ENCODE measurements at places on chromosomes 16 and 17. TPM values are rescaled to one million over a fixed set of nuclear protein-coding genes. Genes with fewer than 3 reads are reported as not detected.

LHX1 gene
- 1.1 TPM for total RNA-seq

DNA sequence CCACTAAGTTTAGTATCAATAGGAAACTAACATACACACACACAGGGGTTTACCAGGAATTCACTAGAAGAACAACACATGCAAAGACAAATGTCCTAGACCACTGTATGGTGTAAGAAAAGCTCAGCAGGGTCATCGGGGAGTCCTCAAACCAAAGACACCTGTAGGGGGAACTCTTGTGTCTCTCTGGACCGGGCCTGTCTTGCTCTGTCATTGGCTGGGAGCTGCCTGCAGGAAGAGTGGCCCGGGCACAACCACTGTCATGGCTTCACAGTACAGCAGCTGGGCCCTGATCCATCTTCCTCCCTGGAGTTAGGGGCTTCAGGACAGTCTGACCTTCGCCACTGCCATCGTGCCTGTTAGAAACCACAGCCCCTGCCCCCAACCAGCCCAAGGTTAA, 263.6 kb upstream of the DYNLRB2 start:
- no peak for DNase-seq

DNA sequence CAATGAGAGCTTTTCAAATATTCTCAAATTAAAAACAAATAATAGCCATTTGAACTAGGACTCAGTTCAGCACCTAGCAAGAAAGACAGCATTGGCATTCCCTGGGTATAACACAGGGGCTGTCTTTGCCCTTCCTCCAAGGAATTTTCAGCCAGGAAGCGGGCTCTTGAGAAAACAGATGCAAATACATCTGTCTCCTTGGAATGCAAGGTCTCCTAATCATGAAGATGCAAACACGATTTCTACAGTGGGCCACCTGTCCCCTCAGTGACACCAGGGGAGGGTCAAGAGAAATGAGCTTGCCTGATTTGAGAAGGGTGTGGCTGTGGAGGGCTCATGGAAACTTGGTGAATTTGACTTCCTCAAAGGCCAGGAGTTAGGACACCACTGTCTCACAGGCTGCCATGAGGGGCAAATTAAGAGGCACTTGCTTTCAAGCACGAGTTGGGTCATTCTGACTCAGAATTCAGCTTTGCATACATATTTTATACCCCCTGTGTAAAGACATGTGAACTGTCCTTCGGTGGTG, 24.5 kb upstream of the SUPT4H1 start:
- DNase-seq = no peak

DNA sequence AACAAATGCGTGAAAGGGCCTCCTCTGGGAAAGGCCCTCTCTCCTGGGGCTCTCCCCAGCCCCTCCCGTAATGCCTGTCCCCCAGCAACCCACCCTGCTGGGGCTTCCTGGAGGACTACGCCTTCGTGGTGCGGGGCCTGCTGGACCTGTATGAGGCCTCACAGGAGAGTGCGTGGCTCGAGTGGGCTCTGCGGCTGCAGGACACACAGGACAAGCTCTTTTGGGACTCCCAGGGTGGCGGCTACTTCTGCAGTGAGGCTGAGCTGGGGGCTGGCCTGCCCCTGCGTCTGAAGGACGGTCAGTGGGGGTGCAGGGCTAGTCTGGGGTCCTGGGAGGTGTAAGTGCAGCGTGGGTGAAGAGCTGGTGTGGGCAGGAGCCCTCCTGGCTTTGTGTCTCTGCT, 4.9 kb downstream of the SPATA20 start:
- DNase-seq = no peak

DNA sequence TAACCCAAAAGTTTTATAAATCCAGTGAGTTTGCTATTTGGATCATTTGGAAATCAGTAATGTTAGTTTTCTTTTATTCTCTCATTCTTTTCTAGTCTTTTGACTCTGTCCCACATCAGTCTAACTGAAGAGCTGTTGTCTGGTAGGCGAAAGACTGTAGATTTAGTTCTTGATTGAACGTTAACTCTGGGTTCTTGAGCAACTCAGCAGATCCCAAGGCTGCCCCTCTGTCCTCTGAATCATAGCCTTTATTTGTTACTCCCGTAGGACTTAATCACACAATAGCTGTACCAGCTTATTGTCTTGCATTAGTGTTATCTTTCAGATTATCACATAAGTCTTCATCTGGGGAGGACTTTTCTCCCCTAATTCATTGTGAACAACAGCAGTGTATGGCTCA, 119.3 kb upstream of the TOM1L1 start:
- no peak for DNase-seq

DNA sequence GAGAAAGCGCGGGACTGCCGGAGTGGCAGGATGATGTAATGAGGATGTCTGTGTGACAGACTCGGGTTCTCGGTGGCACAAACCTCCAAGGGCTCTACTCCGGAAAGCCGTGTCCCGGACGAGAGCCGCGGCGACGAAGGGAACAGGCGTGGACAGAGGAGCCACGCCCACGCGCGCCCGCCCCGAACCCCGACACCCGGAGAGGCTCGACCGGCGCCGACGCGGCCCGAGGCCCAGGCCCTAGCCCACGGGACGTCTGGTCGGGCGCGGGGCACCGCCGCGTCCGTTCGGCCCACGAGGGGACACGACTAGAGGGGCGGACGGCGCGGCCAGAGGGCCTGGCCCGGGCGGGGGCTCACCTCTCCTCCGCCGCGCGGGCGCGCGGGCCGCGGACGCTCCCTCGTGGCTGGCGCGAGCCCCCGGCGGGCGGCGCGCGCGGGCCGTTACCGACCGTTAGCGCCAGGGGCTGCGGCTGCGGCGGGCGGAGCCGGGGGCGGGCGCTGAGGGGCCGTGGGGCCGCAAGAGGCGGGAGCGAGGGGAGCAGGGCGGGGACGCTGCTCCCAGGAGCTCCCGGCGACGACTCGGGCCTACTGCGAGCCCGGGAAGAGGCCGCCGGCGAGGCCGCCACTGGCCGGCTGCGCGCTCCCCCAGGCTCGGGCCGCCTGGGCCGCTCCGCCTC, 2.1 kb upstream of the IRX5 start:
- peak; percentile 38 for DNase-seq

DNA sequence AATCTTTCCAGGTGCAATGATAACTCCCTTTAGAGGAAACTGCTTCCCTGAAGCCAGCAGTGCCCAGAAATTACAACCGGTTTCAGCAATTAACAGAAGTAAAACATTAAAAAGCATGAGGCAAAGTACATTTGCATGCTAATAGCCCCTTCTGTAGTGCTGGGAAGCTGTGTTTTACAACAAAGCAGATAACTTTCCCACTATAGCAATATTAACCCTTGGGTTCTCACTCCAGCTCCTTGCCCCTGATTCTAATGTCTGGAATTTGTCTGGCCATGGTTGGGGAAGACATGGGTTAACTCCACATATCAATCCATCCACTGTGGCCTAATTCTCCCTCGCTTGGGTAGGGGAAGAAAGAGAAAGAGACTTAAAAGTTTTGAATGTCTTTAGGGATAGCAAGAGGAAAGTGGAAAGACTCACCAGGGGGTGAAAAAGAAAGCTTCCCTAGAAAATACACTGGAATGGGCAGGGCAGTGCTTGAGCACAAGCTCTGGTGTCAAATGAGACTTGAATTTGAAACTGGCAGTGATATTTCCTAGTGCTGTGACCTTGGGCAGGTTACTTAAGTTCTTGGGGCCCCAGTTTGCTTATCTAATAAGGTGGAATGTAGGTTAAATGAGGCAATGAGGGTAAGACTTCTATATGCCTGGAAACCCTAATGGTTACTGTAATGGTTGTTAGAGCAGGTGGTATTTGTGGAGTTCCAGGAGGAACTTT, 102.0 kb downstream of the SOX9 start:
- no peak for DNase-seq

DNA sequence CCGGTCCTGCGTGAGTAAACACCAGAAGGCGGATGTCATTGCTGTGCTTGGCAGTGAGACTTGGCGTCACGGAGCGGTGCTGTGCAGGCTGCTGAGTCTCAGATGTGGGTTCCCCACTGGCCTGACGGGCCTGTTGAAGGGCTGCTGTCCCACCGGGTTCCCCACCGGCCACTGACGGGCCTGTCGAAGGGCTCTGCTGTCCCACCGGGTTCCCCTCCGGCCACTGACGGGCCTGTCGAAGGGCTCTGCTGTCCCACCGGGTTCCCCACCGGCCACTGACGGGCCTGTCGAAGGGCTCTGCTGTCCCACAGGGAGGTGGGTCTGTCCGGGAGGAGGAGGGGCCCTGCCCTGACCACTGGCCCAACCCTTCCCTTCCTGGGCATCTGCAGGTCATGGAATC, 2.8 kb downstream of the HGS start:
- DNase-seq = no peak

DNA sequence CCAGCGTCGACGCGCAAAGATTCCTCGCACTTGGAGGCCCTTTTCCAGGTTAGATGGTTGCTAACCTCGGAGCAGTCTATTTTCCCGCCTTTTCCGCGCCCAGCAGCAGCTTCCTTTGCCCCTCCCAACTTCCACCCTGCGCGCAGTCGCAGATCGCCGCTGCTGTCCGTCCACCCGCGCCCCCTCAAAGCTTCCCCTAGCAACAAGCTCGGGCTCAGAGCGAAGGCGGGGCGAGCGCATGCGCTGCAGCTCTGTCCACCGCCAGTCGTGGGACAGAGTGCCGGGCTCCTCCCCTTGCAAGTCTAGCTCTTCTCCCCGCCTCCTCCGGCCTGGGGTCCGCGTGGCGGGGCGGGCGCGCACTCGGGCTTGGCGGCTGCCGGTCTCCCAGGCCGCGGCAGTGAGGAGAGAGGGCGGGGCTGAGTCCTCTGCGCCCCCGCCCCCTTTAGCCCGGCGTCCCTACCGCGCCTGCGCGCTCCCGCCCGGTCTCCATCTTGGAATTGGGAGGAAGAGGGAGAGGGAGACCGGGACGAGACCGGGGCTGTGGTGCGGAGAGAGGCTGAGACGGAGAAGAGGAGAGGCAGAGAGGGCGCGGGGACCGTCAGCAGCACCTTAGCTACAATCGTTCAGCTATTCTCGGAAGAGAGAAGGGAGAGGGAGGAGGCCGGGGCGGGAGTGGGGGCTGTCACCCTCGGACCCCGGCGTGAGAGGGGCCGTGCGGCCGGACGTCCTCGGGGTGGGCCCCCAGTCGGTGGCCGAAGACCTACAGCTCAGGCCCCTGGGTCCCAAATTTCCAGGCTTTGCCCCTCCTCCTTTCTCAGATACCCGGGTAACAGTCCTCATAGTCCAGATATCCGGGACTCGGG, at the start of gene TAOK2:
TAOK2 (plus strand) TSS at position 485 of the 863 bp plus-strand sequence. CDS start 3,905 bp downstream, outside the sequence.
- DNase-seq = peak; percentile 99

KCNJ2 gene
- total RNA-seq = 0.47 TPM

GRCh38 chr17:42075789-42076188, 22.5 kb downstream of the ZNF385C start:
- DNase-seq = no peak

CCDC78 gene
- 7.2 TPM for total RNA-seq

KDM8 gene
- 15.6 TPM for total RNA-seq

MT2A gene
- 13.8 TPM for total RNA-seq

GRCh38 chr17:69605571-69605970, 191.1 kb downstream of the MAP2K6 start:
- DNase-seq = no peak

- no peak for DNase-seq
These were observed 7.2 kb upstream of the CD68 start for GRCh38 chr17:7572338-7572587.

TGFB1I1 gene
- 8.8 TPM for total RNA-seq

MAPT gene
- 13.0 TPM for total RNA-seq

- DNase-seq = no peak
These were observed 17.3 kb downstream of the JPH3 start for GRCh38 chr16:87619360-87620200.

TEX14 gene
- total RNA-seq = 0.48 TPM

GRCh38 chr17:73879987-73880386, 235.7 kb upstream of the SDK2 start:
- no peak for DNase-seq

CDH3 gene
- total RNA-seq = 4.2 TPM

- DNase-seq = no peak
These were observed 27.8 kb upstream of the ITGA3 start for GRCh38 chr17:50027881-50028735.

- DNase-seq = no peak
These were observed 95.2 kb upstream of the SEC14L1 start for GRCh38 chr17:77045441-77046041.

DNA sequence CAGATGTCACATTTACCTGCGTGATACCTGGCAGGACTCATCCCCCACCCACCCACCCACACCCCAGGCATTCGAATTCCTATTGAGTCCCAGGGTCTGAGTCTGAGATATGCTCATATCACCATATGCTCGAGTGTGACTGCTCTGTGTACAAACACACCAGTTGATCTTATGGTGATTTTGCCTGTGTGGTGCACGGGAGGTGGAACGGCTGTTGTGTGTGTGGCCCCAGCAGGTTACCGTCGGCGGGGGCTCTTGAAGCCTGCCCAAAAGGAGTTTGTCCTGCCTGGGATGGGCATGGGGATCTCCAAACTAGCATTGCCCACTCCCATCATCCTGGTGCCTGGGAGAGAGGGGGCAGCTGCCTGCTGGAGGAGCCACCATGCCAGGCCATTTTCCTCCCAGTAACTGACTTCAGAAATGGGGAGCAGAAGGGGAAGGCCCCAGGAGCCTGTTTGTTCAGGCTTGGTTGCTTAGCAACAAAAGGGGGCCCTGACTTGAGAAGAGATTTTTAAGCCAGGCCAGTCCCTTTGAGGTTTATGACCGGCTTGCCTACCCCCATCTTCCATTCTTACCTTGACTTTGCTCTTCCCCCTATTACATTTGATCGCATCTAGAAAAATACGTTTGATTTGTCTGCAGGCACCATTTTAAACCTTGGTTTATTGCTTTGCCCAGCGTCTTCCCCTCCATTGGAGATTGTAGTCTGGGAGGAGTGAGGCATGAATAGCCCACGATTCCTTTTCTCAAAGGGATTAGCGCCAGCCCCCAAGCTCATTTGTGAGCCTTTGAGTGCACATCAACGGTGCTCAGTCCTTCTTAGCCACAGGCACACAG, 217.7 kb downstream of the CCDC182 start:
- no peak for DNase-seq

ABCC6 gene
- 0.77 TPM for total RNA-seq

DNA sequence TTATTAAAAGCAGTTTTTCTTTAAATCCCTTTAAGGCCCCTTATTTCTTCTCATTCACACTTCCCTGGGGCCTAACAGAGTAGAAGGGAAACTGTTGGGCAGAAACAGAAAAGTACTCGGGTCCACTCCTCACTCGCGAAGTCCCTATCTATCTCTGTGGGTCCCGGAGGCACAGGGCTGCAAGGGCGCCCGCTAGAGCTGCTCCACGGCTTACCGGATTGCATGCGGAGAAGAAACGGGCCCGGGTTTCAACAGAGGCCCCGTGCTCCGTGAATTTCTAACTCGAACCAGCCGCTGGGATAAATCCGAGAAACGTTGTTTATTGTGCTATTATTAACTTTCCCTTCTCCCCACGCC, 4.3 kb downstream of the CBLN1 start:
- DNase-seq = no peak

CEP295NL gene
- 1.2 TPM for total RNA-seq

RPS15A gene
- total RNA-seq = 1,736 TPM

- DNase-seq = no peak
These were observed 116.0 kb downstream of the MAP2K4 start for GRCh38 chr17:12136646-12137045.

KRTAP17-1 gene
- not detected for total RNA-seq

- DNase-seq = no peak
These were observed 256.0 kb upstream of the ELAC2 start for GRCh38 chr17:13273806-13274205.

TP53TG3B gene
- not detected for total RNA-seq

GRCh38 chr16:12531937-12532336, 271.8 kb downstream of the CPPED1 start:
- DNase-seq = no peak

CFAP97D1 gene
- total RNA-seq = not detected

- DNase-seq = peak; percentile 74
These were observed 58.5 kb upstream of the CREBBP start for GRCh38 chr16:3938843-3939624.

- no peak for DNase-seq
These were observed 7.5 kb downstream of the CDH3 start for GRCh38 chr16:68652659-68653058.

TP53TG3F gene
- not detected for total RNA-seq

DRC3 gene
- 0.61 TPM for total RNA-seq
